Activated naive CD8-positive, alpha-beta T cell treated with anti-CD3 and anti-CD28 coated beads for 36 hours (primary cell): ENCODE measurements at places on chromosomes 1 and 21.

DNA sequence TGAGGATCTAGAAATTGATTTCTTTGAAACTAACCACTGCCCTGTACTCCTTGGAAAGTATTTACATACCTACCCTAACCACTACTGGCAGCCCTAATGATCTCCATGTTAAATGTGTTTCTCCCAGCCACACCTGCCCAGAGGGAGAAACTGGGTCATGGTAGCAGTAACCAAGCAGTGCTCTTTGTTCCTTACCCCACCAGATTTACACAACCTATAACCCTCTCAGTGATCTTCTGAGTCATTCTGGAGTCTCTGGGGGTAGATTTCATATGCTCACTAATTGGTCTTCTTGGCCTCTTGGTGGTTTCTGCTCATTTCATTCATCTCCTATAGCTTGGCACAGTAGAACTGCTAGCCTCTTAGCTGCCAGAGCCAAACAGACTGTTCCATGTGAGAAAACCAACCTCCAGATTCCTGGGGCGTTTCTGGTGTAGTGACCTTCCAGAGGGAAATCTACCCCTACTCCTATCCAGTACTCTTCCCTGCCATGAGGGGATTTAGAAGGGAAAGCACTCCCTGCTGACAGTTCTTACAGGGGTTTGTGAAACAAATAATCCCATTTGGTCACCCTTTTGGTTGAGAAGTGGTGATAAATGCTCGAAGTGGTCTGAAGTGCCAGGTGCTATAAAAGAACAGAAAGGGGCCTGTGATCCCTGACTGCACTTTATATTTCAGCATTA, 36.2 kb upstream of the LRIG2 start:
- DNase-seq, result no peak

- no peak for DNase-seq
Observed at GRCh38 chr1:219771080-219771479, 157.3 kb downstream of the SLC30A10 start.

- no peak for DNase-seq
Observed at GRCh38 chr1:224801844-224802490, 127.5 kb upstream of the DNAH14 start.

GRCh38 chr1:183218027-183218618, 32.1 kb downstream of the LAMC2 start:
- no peak for DNase-seq

- no peak for DNase-seq
Observed at GRCh38 chr1:7103874-7104273, 318.6 kb downstream of the CAMTA1 start.

DNA sequence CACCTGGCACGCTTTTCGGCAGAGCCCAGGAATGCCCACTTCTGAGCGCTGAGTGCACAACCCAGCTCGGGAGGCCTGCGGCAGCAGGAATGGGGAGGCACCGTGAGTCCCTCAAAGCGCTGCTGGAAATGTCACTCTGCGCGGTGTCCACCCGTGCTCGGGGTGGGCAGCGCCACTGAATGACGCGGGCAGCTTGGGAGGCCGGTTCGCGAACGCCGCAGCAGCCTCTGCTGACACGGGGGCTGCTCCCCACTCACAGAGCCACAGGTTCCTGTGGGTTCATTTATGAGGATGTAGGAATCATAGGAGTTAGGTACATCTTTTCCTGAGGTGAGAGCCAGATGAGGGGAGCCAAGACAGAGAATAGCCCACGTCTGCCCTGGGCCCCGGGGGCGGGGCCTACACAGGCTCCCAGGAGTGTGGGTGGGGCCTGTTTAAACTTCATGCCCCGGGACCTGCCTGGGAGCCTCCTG, 146.7 kb upstream of the COL6A1 start:
- DNase-seq, result no peak

DNA sequence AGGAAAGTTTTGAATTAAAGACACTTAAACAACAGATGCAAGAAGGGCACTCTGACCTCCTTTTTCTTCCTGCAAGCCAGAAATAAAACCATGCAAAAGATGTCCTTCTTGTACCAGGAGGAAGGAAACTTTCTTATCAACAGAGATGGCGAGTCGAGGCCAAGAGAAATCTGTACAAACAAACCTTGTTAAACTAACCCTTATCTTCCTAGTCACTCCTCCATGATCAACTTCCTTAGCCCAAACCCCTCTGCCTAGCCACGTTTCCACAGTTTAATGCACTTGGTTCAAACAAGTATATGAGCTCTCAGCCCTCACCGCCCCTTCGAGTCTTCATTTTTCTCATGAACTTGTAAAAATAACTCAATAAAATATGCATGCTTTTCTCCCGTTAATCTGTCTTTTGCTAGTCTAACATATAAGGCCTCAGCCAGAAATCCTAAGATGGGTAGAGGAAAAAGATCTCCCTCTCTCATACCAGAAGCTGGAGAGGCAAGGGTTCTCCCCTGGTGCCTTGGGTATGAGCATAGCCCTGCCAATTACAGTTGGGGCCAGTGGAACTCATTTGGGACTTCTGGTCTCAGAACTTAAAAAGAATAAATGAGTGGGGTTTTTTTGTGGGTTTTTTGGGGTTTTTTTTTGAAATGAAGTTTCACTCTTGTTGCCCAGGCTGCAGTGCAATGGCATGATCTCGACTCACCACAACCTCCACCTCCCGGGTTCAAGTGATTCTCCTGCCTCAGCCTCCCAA, 141.7 kb upstream of the SOD1 start:
- no peak for DNase-seq

DNA sequence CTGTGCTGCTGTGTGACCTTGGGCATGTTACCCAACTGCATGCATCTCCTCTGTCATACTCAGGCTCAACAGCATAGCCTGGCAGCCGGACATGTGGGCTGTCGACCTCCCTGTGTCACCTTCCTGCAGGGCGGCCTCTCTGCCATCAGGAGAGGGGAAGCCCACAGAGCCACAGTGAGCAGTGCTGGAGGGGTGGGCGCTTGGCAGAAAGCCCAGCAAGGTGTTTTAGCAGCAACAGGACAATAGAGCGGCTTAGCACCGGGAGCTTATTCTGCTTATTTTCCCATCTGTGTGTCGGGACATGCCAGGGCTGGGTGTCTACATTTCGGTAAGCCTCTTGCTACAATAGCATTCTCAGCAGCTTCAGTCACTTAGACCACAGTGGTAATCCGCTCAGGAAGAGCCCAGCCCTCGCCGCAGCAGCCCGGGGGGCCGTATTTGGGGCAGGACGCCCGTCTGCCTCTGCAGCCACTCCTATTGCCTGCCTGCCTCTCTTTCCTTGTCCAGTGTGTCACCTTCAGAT, 22.8 kb upstream of the CDK18 start:
- peak; percentile 42 for DNase-seq

DNA sequence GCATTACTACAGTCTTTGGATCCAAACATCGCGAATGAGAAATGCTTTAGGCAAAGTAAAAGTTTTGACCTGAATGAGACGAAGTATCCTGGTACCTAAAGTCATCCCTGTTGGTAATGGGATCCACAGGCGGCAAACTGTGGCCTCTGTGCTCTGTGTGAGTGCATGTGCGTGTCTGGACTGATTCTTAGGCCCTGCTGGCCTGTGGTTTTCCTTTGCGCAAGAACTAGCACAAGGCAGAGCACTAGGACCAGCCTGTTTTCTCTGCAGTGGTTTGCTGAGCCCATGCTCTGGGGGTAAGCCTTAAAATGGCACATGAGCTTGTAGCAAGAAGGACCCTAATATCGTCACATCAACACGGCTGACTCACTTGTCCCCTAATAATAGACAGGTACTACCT, 251.2 kb downstream of the DSCAM start:
- no peak for DNase-seq

DNA sequence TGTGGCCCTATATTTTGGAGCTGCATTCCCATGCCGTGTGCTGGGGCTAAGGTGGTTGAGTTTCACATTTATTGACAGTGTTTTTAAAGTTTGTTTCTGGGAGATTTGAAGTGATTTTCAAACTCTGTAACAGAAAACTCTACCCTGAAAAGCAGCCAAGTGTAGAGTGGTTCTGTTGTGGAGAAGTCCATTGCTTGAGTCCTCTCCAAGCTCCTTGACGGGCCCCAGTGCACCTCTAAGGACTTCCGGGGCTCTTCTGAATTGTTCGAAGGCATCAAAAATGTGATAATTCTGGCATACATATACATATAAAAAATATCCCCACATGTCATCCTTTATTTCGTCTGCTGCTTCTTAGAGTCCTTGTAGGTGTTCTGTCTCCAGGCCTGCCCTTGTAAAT, 5.0 kb downstream of the MYOCOS start:
- DNase-seq, result no peak

DNA sequence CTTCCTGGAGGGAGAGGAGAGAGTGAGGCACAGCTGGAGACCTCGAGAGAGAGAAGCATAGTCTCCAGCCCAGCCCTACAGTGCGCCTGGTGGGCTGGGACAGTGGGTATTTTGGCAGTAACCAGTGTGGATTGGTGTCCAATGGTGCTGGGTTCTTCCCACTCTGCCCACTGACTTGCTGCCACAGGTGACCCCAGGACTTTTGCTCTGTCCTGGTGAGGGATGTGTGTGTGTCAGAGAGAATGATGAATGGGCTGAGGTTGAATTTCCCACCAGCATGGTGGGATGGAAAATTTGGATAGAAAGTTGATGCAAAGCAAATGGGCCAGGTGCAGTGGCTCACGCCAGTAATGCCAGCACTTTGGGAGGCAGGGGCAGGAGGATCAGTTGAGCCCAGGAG, 26.3 kb downstream of the SERINC2 start:
- DNase-seq, result no peak

GRCh38 chr1:214326406-214326805, 45.4 kb downstream of the SMYD2 start:
- DNase-seq, result no peak

GRCh38 chr21:16322454-16322853, 592.7 kb downstream of the USP25 start:
- DNase-seq, result no peak

DNA sequence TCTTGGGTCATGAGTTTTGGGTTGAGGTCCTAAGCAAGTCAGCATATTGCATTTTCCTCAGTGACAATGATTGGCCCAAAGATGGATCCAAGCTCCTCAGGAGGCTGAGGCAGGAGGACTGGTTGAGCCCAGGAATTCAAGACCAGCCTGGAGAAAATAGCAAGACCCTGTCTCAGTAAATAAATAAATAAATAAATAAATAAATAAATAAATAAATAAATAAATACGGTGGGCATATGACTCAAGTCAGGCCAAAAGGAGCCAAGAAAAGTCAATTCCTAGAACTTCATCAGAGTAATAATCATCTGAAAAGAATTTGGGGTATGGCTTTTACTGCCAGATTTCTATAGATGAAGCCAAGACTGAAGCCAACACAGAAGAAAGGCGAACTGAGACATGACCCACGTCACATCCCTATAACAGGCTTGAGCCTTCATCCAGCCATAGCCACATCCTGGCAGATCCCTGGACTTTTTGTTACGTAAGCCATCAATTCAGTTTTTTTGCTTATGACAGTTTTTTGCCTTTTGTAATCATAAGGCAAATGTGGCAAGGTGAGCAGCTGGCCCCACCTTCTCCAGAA, 88.5 kb upstream of the NFASC start:
- no peak for DNase-seq

- no peak for DNase-seq
Observed at GRCh38 chr1:6580119-6580592, 362 bp downstream of the ZBTB48 start.

DNA sequence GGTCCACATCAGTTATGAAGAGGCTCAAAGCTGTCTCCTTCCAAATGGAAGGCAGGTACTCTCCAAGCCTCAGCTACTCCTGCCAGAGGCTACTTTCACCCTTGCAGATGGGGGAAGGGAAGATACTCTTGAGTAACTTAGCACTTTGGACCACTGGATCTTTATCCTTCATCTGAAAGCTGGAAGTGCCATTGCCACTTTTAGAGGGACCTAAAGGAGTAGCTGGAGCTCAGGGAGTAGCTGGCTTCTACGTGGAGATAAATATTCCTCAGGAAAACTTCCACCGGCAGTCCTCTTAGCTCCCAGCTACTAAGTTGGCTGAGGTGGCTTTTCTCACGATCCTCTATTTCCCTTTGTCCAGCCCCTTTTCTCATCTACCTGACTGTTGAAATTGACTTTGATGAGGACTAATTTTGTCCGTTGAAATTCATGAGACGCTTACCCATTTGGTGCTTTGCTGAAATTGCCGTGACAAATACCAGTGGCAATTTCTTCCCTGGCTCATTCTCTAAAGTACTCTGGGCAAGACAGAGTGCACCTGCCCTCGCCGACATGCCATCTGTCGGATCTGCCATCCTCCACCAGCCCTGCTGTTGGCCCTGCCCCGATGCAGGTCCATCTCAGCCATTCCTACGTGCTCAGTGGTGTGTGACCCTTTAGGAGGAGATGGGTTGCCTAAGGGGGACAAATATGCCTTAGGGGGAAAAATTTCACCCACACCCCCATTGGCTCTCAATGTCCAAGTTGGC, 13.6 kb downstream of the IGSF21 start:
- DNase-seq, result no peak

- no peak for DNase-seq
Observed at GRCh38 chr1:170640581-170640980, 23.4 kb upstream of the PRRX1 start.

GRCh38 chr1:156903328-156904091, 10.0 kb downstream of the PEAR1 start:
- DNase-seq, result no peak

GRCh38 chr1:209319057-209319432, 264.5 kb upstream of the CAMK1G start:
- DNase-seq, result no peak

DNA sequence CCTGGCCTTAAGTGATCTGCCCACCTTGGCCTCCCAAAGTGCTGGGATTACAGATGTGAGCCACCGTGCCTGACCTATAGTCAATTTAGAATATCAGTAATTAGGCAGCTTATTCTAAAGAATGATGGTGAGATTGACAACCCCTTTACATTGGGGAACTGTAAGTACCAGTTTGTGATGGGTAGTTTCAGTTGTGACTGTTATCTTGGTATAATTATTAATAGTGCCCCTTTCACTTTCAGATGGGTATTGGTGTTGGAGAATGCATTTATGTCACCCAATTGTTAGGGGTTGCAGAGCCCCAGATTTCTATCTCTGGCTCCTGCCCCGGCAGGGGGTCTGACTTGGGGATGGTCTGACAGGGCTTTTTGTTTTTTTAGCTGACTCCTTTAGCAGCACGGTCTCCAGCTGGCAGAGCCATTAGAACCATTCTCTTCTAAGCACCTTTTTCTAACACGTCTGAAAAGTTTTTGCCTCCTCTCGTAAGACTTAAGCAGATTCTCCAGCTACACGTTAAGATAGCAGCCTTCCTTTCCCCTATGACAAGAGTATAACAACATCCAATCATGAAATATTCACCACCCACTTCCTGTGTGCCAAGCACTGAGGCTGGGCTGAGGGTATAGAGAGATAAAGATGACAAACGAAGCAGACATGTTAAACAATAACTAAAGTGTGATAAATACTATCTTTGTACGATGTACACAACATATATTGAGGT, 157.8 kb downstream of the SDCCAG8 start:
- no peak for DNase-seq

DNA sequence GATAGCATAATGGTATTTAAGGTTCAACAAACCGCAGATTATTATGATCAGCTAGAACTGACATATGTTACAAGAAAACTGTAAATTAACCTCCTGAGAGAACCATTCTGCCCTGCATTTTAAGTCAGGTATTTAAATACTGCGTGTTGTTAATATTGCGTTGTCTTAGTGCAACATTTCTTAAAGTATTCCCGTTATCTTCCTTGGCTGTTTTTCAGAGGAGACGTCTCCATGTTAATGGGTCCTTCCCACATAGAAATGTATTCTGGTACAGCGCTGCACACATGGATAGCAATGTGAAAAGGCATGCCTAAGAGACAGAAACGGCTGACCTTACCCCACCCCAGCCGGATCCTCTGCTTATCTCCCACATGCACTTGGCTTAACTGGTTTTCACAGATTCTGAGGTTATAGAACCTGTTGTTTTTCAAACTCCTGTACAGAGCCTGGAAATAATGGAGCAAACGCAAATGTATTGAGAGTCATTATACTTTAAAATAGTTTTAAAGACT, 22.8 kb upstream of the DEGS1 start:
- DNase-seq, result no peak

GRCh38 chr1:36119456-36119855, 5.6 kb downstream of the COL8A2 start:
- no peak for DNase-seq
